A549 treated with Hydrocortisone at 1 μM for 4 hours (cell line): ENCODE measurements at places on chromosomes 2 and 18. TPM values are rescaled to one million over a fixed set of nuclear protein-coding genes. Genes with fewer than 3 reads are reported as not detected.

Gene RAX
- 0.05 TPM in 1 of 5 replicates, not detected in the others for total RNA-seq

Gene PRSS56
- 0.06 to 0.18 TPM (median 0.15 TPM) in 5 replicates for total RNA-seq

Gene SP5
- total RNA-seq, result not detected in 5 replicates

Gene GCG
- total RNA-seq, result not detected in 5 replicates

Gene DCDC2C
- total RNA-seq, result 0.21 to 0.56 TPM (median 0.40 TPM) in 4 of 5 replicates, not detected in the other

Gene NFATC1
- 5.2 to 6.2 TPM (median 5.7 TPM) in 5 replicates for total RNA-seq

Gene RTP5
- total RNA-seq, result not detected in 5 replicates

Gene LRRC30
- total RNA-seq, result not detected in 5 replicates

Gene TNFAIP6
- 0.77 to 1.3 TPM (median 1.0 TPM) in 5 replicates for total RNA-seq

Gene IGFBP5
- 0.14 to 0.17 TPM (median 0.17 TPM) in 5 replicates for total RNA-seq

Gene IL36G
- not detected in 5 replicates for total RNA-seq

Gene BMP10
- total RNA-seq, result not detected in 5 replicates

Gene MZT2B
- total RNA-seq, result 222 to 450 TPM (median 414 TPM) in 5 replicates

Gene CASP10
- 1.6 to 2.5 TPM (median 2.2 TPM) in 5 replicates for total RNA-seq

Gene CCDC121
- 3.3 to 5.0 TPM (median 3.7 TPM) in 5 replicates for total RNA-seq

Gene ZNF142
- 13.7 to 19.2 TPM (median 16.8 TPM) in 5 replicates for total RNA-seq

Gene ARMC9
- 12.9 to 16.8 TPM (median 14.9 TPM) in 5 replicates for total RNA-seq

Gene TXNDC2
- 0.07 to 0.14 TPM (median 0.12 TPM) in 5 replicates for total RNA-seq
